Gastrocnemius medialis (tissue), 4 donors: ENCODE measurements at places on chromosomes 12 and 14. TPM values are rescaled to one million over a fixed set of nuclear protein-coding genes. Genes with fewer than 3 reads are reported as not detected.

GRCh38 chr12:124036657-124037109, 63.7 kb downstream of the ZNF664 start:
- DNase-seq, result no peak

Gene SMOC1
- 7.3 TPM for total RNA-seq

GRCh38 chr12:112025808-112026375, 12.7 kb downstream of the ERP29 start:
- no peak for DNase-seq

- DNase-seq, result no peak
Measured at GRCh38 chr12:101299346-101299745, 19.4 kb downstream of the UTP20 start.

- no peak for DNase-seq
Measured at GRCh38 chr12:1176191-1176590, 185.2 kb downstream of the ERC1 start.

Gene CCDC184
- total RNA-seq, result 2.0 TPM

DNA sequence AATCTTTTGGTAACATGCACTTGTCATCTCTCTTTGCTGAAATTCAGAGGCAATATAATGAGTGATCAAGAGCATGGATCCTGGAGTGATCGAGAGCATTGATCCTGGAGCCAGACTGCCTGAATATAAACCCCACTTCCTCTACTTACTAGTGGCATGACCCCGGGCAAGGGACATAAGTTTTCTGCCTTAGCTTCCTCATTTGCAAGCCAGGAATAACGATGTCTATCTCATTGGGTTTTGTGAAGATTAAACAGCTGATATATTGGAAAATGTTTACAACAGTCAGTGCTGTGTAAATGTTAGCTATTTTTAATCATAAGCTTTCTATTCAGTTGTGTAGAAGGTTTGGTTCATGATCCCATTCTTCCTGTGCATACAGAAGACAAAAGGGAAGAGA, 2.4 kb upstream of the CSRNP2 start:
- DNase-seq, result no peak

- no peak for DNase-seq
Measured at GRCh38 chr12:130577351-130577750, 138.7 kb downstream of the RIMBP2 start.

Gene MYH6
- 98.1 TPM for total RNA-seq

Gene KCNK13
- total RNA-seq, result not detected

GRCh38 chr12:2108975-2109671, 56.3 kb downstream of the CACNA1C start:
- no peak for DNase-seq

- no peak for DNase-seq
Measured at GRCh38 chr12:130984183-130985058, 30.7 kb downstream of the ADGRD1 start.

GRCh38 chr12:105982022-105982421, 156.7 kb downstream of the NUAK1 start:
- DNase-seq, result no peak
